ENCODE measurements at places on chromosomes 13 and 19.

GRCh38 chr13:30142486-30143211 is 164.7 kb downstream of the KATNAL1 start:
- no peak for DNase-seq

DNA sequence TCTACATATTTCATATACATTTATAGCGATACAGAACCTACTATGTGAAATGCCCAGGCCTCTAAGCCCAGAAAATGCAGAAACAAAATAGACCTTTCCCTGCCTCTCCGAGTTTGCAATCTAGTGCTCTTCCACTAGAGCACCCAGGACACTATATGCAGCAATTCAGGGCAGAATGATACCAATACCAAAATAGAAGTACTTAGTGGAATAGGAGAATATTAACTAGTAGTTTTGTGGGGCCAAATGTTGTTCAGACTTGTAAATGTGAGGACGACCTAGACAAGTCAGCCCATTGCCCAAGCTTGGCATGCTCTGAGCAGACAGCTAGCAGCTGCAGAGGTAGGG is 35.8 kb upstream of the FLT1 start:
- no peak for DNase-seq

- no peak for DNase-seq
Measured at GRCh38 chr13:27975564-27976361, 6.6 kb upstream of the CDX2 start.

DNA sequence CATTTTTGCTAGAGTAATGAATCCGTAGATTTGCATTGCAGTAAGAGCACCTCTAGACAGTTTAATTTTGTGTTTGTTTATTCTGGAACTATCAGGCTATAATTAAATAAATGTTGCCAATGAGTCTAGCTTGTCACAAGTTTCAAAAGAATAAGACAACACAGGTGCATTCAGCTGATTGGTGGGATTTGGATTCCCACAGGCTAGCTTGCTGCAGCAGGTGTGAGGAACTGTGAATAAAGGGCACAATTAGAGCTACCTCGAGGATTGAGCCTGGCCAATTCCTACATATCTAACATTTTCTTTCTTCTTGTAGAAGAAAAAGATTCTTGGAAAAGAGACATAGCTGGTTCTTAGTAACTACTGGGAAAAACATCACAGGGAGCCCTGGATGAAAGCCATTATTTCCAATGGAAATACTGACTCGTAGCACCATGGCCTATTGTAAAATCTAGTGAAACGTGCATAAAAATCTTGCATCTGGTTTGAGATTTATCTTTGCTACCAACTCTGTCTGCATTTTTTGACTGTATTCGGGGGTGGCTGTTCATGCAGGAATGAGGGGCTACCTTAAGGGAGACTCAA is 360.9 kb downstream of the FGF9 start:
- no peak for DNase-seq

- DNase-seq: no peak
Measured at GRCh38 chr19:49855277-49855675, 4.3 kb downstream of the PTOV1 start.

DNA sequence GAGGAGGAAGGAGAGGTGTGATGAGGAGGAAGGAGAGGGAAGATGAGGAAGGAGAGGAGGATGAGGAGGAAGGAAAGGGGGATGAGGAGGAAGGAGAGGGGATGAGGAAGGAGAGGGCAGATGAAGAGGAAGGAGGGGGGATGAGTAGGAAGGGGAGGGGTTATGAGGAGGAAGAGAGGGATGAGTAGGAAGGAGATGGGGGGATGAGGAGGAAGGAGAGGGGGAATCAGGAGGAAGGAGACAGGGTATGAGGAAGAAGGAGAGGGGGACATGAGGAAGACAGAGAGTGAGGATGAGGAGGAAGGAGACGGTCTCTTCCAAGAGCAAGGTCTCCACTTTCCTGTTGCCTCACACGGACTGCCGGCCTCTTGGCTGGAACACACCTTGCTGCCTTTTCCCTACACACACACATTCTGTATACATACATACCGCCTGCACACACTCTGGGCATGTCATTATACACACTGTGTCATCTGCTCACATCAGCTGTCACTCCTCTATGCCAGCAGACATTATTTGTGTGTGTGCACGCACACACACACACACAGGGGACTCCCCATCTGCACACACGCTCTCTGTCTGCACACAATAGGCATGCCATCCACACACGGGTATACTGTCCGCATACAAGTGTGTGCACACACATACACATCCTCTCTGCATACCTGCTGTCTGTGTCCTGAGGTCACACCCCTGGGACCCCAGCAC is 11.1 kb upstream of the VSTM2B start:
- no peak for DNase-seq

DNA sequence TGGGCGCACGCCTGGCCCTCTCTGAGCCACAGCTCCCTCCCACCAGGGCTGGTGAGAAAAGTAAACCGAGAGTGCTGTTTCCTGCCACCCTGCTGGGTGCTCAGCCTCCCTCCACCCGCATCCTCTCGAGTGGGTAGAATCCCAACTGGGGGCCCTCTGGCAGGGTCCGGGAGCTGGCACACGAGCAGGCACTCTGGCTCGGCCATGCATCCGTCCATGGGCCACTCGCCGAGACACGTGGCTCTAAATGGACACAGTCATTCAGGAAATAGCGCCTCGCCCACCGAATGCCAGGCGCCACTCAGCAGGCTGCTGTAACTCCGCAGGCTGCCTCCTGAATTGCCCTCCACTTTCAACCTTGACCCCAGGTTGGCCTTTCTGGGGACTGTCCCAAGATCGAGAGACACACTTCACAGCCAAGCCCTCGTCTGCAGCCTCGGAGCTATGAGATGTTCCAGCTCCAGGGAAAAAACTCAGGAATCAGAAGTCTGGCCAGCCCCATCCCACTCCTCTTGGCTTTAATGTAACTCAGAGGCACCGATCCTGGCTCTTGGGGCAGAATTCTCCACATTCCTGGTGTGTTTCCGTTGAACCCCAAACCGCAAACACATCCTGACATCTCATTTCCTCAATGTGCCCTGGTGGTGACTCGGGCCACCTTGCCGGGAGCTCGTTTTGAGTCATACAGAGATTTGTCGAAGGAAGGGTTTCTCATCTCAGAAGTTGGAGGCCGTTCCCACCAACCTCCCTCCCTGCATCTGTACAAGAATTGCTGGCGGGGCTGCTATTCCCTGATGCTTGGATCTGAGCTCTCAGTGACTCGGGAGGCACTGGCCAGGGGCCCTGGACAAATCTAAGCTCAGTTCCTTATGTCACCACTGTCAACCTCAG is 14.1 kb downstream of the KLF2 start:
- DNase-seq: peak; percentile 38

GRCh38 chr13:59034198-59034597 is 1129.5 kb downstream of the DIAPH3 start:
- DNase-seq: no peak

DNA sequence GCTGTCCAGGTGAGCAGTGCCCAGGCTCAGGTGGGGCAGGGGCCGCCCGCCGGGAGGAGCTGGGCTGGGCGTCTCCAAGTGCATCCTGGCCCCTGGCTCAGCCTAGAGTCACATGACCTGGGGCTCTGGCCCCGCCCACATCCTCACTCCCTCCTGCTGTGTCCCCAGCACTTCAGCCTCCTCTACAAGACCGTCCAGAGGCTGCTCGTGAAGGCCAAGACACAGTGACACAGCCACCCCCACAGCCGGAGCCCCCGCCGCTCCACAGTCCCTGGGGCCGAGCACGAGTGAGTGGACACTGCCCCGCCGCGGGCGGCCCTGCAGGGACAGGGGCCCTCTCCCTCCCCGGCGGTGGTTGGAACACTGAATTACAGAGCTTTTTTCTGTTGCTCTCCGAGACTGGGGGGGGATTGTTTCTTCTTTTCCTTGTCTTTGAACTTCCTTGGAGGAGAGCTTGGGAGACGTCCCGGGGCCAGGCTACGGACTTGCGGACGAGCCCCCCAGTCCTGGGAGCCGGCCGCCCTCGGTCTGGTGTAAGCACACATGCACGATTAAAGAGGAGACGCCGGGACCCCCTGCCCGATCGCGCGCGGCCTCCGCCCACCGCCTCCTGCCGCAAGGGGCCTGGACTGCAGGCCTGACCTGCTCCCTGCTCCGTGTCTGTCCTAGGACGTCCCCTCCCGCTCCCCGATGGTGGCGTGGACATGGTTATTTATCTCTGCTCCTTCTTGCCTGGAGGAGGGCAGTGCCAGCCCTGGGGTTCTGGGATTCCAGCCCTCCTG is 16.8 kb upstream of the CELF5 start:
- DNase-seq: no peak

DNA sequence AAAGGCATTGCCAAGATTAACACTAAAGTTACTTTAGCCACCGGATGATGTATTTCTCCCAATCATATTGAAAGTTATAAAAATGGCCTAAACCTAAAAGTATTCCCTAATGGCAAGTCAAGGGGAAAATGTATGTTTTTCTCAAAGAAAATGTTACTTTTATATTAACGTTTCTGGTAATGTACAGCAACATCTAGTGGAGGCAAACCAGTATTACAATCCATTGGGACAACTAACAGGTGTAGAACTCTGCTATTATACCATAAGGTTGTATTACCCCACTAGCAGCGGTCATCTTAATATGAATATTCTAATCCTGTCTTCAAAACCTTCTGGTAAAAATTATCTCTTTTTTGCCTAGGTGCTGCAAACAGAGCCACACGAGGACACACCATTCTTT is 69.2 kb downstream of the ZNF100 start:
- no peak for DNase-seq

DNA sequence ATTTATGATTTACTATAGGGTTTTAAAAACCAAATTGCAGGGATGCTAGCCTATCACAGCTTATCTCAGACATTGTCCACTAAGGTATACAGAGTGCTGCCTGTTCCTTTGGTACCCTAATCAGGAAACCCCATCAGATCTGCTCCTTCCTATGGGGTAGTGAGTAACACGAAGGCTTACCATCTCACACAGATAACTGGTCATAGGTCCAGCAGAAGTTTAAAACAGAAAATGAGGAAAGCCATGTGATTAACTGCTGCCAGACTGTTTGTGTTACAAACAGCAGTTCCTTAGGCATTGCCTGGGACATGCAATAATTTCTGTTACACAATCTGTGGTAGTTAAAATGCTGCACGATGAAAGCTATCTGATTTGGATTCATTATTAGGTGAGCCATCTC is 53.5 kb upstream of the ALOX5AP start:
- DNase-seq: no peak

DNA sequence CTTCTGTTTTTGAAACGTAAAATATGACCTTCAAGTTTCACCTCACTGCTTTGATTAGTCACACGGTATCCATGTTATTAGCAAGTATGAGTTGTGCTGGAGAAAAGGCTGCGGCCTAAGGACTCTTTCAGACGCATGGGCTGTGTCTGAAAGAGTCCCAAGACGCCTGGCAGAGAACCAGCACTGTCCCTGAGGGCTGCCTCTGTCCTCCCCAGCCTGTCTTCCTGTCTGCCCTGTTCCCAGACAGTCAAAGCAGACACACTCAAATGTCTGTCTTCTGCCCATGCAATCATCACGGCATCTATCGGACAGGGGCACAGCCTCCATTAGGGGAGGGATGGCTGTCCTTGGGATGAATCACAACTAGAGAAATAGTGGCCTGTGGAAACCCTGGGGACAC is 65.5 kb downstream of the DPY19L3 start:
- no peak for DNase-seq

GRCh38 chr13:80237646-80238045 is 103.3 kb downstream of the SPRY2 start:
- DNase-seq: no peak

GRCh38 chr13:49760558-49760957 is 31.9 kb downstream of the KPNA3 start:
- DNase-seq: no peak

DNA sequence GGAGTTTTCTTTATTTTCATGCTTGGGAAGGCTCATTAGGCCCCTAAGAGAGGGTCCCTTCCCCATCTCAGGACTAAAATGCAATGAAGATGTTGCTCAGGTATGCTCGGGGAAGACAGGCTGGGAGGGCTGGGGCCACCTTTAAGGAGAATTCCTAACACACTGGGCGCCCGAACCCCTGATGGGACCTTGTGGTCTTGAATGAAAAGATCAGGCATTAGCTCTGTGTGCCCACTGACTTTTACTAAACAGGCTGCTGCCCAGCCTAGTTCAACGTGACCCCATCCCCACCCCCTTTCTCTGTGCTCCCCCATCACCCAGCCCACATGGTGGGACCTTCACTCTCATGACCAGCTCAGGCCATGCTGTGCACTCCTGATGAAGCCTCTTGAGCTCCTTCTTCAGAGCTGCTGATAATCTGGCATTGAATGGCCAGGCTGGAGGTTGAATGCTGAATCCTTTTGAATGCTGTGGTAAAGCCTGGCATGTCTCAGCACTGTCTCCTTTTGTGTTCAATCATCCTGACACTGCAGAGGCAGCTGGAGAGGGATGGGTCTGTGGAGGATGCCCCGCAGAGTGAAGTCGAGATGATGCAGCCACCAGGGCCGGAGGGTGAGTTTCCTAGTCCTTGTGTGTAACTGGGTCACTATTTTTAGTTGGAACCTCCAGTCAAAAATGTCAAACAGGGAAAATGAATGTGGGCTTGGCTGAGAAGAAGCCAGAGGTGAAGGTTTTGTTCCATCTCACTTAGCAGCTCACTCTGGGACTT is 209.1 kb downstream of the UQCRFS1 start:
- no peak for DNase-seq

- DNase-seq: no peak
Measured at GRCh38 chr13:72745260-72745659, 17.5 kb downstream of the BORA start.

DNA sequence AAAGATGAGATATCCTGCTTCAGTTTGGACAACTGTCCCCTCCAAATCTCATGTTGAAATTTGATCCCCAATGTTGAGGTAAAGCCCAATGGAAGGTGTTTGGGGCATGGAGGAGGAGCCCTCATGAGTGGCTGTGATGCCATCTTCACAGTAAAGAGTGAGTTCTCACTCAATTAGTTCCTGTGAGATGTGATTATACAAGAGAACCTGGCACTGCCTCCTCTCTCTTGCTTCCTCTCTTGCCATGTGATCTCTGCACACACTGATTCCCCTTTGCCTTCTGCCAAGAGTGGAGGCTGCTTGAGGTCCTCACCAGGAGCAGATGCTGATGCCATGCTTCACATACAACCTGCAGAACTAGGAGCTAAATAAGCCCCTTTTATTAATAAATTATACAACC is 86.9 kb downstream of the HSPH1 start:
- DNase-seq: no peak

DNA sequence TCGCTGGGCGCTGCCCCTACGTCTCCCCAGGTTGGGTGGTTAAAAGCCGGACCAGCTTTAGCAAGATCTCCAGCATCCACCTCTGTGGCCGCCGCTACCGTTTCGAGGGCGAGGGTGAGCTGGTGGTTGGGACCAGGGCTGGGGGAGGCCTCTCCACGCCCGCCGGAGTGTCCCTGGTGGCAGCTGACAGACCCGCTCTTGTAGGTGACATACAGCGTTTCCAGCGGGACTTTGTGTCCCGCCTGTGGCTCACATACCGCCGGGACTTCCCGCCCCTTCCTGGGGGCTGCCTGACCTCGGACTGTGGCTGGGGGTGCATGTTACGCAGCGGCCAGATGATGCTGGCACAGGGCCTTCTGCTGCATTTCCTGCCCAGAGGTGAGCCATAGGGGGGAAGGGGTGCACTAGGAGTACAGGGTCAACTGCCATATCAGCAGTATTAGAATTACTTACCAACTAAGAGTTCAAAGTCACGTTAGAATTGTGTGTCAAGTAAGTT is 1.1 kb downstream of the ATG4D start:
- DNase-seq: no peak

All from stimulated activated CD4-positive, alpha-beta T cell treated with anti-CD3 and anti-CD28 coated beads, Interleukin-12 subunit alpha, Interleukin-12 subunit beta, amount 100 ng/mL, for 4 hours (primary cell).